Uterine smooth muscle cell (primary cell): ENCODE measurements at places on chromosomes 3 and 15. TPM values are rescaled to one million over a fixed set of nuclear protein-coding genes. Genes with fewer than 3 reads are reported as not detected.

Gene TRPM1
- not detected in 2 replicates for total RNA-seq

Gene EFCC1
- not detected in 2 replicates for total RNA-seq

Gene LSAMP
- 1.00 and 2.9 TPM in 2 replicates for total RNA-seq

Gene RARB
- total RNA-seq: 26.4 and 44.8 TPM in 2 replicates

Gene VWA5B2
- not detected in 2 replicates for total RNA-seq
